ENCODE measurements at places on chromosomes 1 and 21. TPM values are rescaled to one million over a fixed set of nuclear protein-coding genes. Genes with fewer than 3 reads are reported as not detected.

Gene RIMS3
- total RNA-seq: 0.92 TPM

Gene LTN1
- 16.1 TPM for total RNA-seq

Gene CD1B
- 0.19 TPM for total RNA-seq

Gene IL23R
- total RNA-seq: 0.20 TPM

Gene CLCA4
- 0.06 TPM for total RNA-seq

Gene KANK4
- 12.5 TPM for total RNA-seq

Gene FGR
- total RNA-seq: 3.1 TPM

Gene ATP1A1
- total RNA-seq: 693 TPM

Gene SPRR2E
- total RNA-seq: not detected

Gene TDRKH
- 2.7 TPM for total RNA-seq

Gene NIPAL3
- 16.1 TPM for total RNA-seq

Gene ABL2
- 12.1 TPM for total RNA-seq

Gene STUM
- total RNA-seq: 0.40 TPM

Gene WARS2
- total RNA-seq: 14.0 TPM

Gene EPHX1
- 166 TPM for total RNA-seq

Gene GNG5
- 47.2 TPM for total RNA-seq

Gene FCRL4
- total RNA-seq: not detected

Gene SLC9C2
- 0.19 TPM for total RNA-seq

Data from pancreas (tissue), 10 donors.